ENCODE measurements at places on chromosomes 3 and 15.

GRCh38 chr15:61051569-61052031, 177.5 kb downstream of the RORA start:
- peak; percentile 67 for DNase-seq

DNA sequence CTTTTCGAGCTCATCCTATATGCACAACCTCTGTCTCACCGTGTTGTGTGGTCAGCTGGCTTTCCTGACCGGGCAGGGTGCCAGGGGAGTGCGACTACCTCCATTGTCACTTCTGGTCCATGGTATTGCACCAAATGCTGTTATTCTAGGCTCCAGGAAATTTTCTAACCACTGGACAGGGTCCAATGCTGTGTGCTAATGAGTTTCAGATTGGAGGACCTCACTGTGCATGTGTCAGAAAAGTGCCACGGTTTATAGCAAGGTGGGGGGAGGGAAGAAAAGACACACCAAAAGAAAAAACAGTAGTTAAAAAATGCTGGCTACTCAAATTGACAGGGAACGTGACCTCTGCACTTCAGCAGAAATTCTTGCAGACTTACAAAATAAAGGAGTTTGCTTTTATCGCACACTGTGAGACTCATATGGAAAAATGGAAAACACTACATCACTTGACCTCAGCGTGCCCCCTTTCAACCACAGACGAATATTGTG, 480.1 kb downstream of the FOXP1 start:
- peak; percentile 53 for DNase-seq

DNA sequence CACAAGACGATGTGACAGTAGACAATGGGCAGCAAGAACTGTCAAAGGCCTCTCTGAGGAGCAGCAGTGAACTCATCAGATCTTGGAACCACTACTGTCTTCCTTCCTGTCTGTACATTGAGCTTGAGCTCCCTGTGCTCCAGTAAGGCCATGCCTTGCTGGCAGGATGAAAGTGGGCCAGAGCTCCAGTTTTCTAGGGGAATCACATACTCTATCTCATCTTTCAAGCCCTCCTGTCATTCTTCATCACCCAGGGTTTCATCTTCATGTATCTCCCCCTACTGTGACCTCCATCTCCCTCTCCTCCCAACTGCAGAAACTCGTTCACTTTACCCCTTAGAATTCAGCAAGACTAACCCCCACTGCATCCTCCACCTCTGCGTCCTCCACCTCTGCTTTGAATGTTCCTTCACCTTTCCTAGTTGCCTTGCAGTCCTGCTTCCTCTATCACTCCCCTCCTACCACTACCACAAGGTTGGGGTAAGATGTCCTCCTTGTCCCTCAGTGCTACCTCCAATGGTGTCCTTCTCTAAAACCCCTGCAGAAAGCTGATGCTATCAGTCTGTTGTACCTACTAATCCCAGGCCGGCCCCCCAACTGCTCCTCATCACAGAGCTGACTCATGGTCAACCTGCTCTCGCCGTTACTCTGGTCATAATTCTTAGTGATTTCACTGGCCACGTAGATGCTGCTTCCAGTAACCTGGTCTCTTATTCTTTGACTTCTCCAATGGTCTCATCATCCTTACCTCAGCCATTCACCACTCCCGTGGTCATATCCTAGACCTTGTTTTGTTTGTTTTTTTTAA, 22.3 kb downstream of the NKIRAS1 start:
- no peak for DNase-seq

- no peak for DNase-seq
Observed at GRCh38 chr3:189307963-189308362, 136.2 kb downstream of the TPRG1 start.

DNA sequence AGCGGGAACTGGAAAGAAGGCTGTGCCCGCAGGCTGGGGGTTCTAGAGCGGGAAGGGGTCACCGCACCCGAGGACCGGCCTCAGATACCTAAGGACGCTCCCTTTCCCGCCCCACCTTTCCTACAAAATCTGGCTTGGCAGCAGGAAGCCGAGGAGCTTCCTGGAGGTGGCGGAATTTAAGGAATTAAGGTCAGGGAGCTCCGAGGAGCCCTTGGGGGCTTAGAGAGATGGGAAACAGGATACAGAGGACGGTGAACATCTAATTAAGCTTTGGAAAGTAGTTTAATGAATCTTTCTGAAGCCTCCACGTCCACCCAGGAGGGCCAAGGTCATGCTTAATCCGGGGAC, 507 bp upstream of the AP3B2 start:
- no peak for DNase-seq

DNA sequence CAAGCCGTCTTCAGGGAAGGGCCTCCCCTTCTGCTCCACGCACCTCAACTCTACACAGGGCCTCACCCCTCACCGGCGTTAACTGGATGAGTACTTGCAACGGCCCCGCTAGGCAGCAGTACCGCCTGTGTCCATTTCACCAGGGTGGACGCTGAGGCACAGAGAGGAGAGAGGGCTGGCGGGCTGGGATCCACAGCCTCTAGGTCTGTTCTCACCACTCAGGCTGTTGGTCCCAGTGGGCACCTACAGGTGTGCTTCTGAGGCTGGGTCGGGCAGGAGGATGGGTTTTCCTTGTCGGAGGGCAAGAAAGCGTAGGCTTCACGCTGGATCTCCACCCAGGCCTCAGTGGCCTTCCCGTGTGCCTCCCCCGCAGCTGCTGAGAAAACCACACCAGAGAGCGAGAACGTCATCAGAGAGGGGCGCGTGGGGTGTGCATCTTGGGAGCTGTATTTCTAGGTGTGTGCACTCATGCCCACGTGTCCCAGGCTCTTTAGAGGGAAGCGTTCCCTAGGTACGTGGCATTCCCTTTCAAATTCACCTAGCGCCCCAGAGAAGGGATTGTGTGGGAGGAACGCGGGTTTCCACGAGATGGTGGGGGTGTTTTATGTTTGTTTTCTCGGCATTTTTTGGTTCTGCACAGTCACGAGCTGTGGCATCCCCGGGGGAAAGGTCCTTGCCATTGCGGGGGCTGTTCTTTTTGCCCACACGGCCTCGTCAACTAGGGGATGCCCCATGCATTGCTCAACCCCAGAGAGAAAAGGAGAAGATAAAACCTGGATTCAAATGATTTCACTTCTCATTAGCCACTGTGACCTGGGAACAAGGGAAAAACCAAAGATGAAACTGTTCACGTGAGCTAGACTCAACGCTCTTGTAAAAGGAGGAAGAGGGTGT, 67.7 kb downstream of the MGLL start:
- no peak for DNase-seq

Measured in AG09309 (cell line).